ENCODE measurements at places on chromosomes 3 and 15.

DNA sequence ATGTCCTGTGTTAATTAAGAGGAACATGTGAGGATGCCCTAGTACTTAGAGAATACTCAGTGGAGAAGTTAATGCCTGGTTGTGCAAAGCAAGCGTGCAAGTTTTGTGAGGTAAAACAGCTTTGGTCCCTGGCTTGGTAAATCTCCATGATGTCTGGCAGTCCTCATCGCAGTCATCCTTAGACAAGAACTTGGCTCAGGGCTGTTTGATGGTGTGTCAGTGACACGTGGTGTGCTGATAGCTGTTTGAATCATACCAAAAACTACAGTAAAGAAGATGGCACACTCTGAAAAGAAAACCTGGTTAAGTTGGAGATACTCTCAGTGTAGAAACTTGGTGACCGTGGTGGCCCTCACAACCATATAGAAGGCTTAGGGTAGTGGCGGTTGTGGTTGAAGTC lies 361.7 kb downstream of the FEZF2 start:
- DNase-seq = no peak

DNA sequence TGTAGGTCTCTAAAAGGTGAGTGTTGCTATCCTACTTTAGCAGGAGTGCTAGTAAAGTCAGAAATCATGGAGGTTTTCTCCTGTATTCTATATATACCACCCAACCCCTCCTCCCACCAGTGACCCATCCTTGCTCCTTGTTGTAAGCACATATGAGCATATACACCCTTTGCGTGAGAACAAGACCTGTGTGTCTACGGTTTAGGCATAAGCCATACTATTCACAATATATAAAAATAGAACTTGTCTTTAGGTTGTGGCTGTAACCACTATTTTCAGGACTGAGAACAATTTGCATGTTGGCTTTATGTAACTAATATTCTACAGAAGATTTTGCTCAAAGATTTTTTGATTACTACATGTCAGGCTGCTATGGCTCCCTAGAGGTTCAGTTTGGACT lies 59.1 kb upstream of the TOP2B start:
- DNase-seq = no peak

- DNase-seq = no peak
Observed at GRCh38 chr15:71545223-71545760, 265.1 kb upstream of the NR2E3 start.

- DNase-seq = no peak
Observed at GRCh38 chr3:150097588-150097890, 126.8 kb upstream of the PFN2 start.

GRCh38 chr3:161420746-161421145 lies 49.4 kb upstream of the SPTSSB start:
- DNase-seq = no peak

DNA sequence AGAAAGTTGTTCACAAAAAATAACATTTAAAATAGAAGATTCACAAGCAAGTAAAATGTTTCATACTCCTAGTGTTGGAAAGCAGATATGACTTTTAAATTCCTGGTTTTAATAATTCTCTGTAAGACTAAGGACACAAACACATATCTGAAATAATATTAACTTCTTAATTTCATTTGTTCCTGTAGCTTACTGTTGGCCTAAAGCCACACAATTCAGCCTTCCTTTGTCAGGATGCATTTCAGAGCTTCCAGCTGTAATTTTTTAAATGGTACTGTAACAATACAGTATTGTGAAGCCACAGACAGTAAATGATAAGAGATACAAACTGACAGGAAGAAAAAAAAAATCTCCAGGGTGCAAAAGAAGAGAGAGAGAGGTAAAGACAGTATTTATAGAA lies 84.2 kb downstream of the TMCC1 start:
- DNase-seq = no peak

- no peak for DNase-seq
Observed at GRCh38 chr3:105456017-105456416, 89.3 kb downstream of the ALCAM start.

- no peak for DNase-seq
Observed at GRCh38 chr3:74263031-74263430, 351.4 kb downstream of the CNTN3 start.

DNA sequence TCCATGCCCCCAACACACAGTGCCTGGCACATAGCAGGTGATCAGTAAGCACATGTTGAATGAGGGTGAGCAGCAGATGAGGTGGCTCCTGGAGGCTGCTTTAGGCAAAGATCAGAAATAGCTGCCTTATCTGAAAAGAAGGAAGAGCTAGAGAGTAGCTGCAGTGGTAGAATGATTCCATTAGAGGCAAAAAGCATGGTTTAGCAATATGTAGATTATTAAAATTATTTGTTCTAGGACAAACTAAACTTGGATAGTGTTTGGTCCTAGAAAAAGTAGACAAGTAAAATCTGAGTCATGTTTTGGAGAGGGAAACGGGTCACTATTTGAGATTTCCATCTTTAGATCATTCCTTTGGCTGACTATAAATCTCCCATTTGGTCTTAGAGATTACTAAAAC lies 32.1 kb downstream of the KIF7 start:
- DNase-seq = no peak

- DNase-seq = peak; percentile 16
Observed at GRCh38 chr3:113698956-113699355, 2.5 kb upstream of the USF3 start.

DNA sequence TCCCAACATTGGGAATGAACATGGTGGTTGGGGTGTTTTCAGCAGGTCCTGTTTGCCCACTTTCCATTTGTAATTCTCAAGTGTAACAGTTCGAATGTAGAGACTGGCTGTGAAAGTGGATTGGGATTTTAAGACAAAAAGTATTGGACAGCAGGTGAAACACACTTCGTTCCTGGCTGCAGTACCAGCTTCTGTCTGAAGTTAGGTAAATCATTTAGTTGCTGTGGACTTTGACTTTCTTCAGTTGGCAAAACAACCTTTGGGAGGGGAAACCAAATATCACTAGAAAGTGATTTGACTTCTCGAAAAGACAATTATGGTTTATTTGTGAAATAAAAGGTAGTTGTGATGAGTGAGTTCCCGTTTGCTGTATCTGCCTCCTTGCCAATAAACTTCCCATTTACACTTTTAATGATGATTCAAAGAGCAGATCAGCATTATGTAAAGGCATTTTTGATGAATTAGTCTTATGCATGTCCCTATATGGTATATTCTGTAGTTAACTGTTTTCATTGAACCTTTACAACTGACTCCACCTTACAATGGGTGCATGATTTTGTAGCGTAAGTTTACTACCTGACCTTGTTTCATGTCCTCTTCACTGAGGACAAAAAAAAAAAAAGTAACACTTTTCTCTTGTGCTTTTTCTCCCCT lies 34.0 kb downstream of the FNDC3B start:
- no peak for DNase-seq
